ENCODE measurements at places on chromosomes 12 and 14. TPM values are rescaled to one million over a fixed set of nuclear protein-coding genes. Genes with fewer than 3 reads are reported as not detected.

RNASE2 gene
- not detected for total RNA-seq

CRIP1 gene
- total RNA-seq: 290 TPM

GRCh38 chr14:23354990-23355389, 2.3 kb upstream of the SLC22A17 start:
- no peak overlapping the region for H3K4me3 ChIP-seq
- no peak for DNase-seq
- H3K27me3 ChIP-seq: peaks cover 4% of the 10 kb centered on the region
- H3K27ac ChIP-seq: no peak overlapping the region
- no peaks in the 10 kb centered on the region for H3K36me3 ChIP-seq
- peaks cover 11% of the 10 kb centered on the region for H3K4me1 ChIP-seq

NUDT14 gene
- 25.5 TPM for total RNA-seq

- DNase-seq: no peak
- no peaks in the 10 kb centered on the region for H3K4me1 ChIP-seq
- H3K36me3 ChIP-seq: no peaks in the 10 kb centered on the region
- H3K27me3 ChIP-seq: no peaks in the 10 kb centered on the region
- no peak overlapping the region for H3K4me3 ChIP-seq
Observed at GRCh38 chr12:7788294-7788660, 925 bp upstream of the NANOG start.

DNA sequence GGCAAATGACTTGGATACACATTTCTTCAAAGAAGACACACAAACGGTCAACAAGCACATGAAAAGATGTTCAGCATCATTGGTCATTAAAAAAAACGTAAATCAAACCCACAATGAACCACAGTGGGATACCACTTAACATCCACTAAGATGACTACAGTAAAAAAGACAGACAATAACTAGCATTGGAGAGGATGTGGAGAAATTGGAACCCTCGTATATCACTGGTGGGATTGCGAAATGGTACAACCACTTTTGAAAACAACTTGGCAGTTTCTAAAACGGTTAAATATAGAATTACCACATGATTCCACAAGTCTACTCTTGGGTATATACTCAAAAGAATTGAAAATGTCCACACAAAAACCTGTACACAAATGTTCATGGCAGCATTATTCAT, 25.2 kb upstream of the PPFIBP1 start:
- H3K27ac ChIP-seq: no peak overlapping the region
- no peaks in the 10 kb centered on the region for H3K36me3 ChIP-seq
- no peaks in the 10 kb centered on the region for H3K4me1 ChIP-seq
- no peaks in the 10 kb centered on the region for H3K27me3 ChIP-seq

OR8S1 gene
- not detected for total RNA-seq

DNA sequence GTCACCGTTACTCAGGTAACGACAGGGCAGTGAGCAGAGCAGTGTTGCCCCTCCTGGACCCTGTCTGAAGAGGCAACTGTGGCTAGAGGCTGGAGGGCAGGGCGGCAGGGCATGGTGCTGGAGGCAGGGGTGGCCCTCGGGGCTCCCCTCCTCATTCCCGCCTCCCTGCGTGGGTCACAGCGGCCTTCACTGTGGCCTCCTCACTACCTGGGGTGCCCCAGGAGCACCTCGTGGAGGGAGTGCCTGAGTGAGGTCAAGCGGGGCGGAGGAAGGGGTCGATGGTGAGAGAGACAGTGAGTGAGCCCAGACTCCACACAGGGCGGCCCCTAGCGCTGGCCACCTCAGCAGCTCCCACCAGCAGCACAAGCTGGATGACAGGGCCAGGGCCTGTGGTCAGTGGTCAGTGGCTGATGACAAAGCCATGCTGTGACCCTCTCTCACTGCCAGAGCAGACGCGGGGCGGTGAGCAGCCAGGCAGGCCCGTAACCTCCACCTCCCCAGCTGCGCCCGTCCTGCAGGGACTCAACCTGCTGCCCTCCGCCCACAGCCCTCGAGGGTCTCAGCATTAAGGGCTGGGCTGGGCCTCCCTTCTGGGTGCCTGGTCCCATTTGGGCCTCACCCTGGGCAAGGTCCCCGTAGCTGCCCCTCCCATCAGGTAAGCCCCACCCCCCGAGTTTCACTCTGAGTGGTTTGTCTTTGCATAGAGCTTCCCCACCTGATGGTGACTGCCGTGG, 17.8 kb downstream of the GPR132 start:
- H3K27me3 ChIP-seq: no peaks in the 10 kb centered on the region
- peaks cover 29% of the 10 kb centered on the region for H3K36me3 ChIP-seq
- no peak overlapping the region for H3K4me3 ChIP-seq
- DNase-seq: no peak
- no peak overlapping the region for H3K27ac ChIP-seq

- H3K36me3 ChIP-seq: no peaks in the 10 kb centered on the region
- no peak for DNase-seq
- H3K4me3 ChIP-seq: no peak overlapping the region
- H3K27me3 ChIP-seq: no peaks in the 10 kb centered on the region
- no peaks in the 10 kb centered on the region for H3K4me1 ChIP-seq
Observed at GRCh38 chr12:24360461-24360860, 411.0 kb upstream of the SOX5 start.

STYX gene
- 36.9 TPM for total RNA-seq

TMEM233 gene
- not detected for total RNA-seq

- no peaks in the 10 kb centered on the region for H3K36me3 ChIP-seq
- no peaks in the 10 kb centered on the region for H3K4me1 ChIP-seq
- no peak overlapping the region for H3K27ac ChIP-seq
- peaks cover 10% of the 10 kb centered on the region for H3K27me3 ChIP-seq
Observed at GRCh38 chr14:94650444-94650775, 38.2 kb downstream of the SERPINA3 start.

GRCh38 chr14:59301354-59301753, 112.9 kb downstream of the DAAM1 start:
- no peaks in the 10 kb centered on the region for H3K36me3 ChIP-seq
- DNase-seq: peak; percentile 11
- no peaks in the 10 kb centered on the region for H3K27me3 ChIP-seq
- no peak overlapping the region for H3K4me3 ChIP-seq
- no peaks in the 10 kb centered on the region for H3K4me1 ChIP-seq

GRCh38 chr12:121980191-121980891, 41.3 kb upstream of the BCL7A start:
- H3K4me1 ChIP-seq: no peaks in the 10 kb centered on the region
- no peak for DNase-seq
- H3K27ac ChIP-seq: no peak overlapping the region

- H3K4me1 ChIP-seq: no peaks in the 10 kb centered on the region
- H3K27ac ChIP-seq: no peak overlapping the region
- no peak overlapping the region for H3K4me3 ChIP-seq
- no peaks in the 10 kb centered on the region for H3K27me3 ChIP-seq
- DNase-seq: no peak
Observed at GRCh38 chr14:22200977-22201605, 387.9 kb downstream of the DAD1 start.

OSBPL8 gene
- total RNA-seq: 137 TPM

GRCh38 chr14:100438678-100439592, 115.8 kb downstream of the SLC25A47 start:
- H3K27me3 ChIP-seq: no peaks in the 10 kb centered on the region
- no peaks in the 10 kb centered on the region for H3K4me1 ChIP-seq
- no peaks in the 10 kb centered on the region for H3K36me3 ChIP-seq
- H3K4me3 ChIP-seq: no peak overlapping the region
- DNase-seq: no peak
- H3K27ac ChIP-seq: no peak overlapping the region

CLEC6A gene
- total RNA-seq: not detected

RTRAF gene
- total RNA-seq: 110 TPM

DNA sequence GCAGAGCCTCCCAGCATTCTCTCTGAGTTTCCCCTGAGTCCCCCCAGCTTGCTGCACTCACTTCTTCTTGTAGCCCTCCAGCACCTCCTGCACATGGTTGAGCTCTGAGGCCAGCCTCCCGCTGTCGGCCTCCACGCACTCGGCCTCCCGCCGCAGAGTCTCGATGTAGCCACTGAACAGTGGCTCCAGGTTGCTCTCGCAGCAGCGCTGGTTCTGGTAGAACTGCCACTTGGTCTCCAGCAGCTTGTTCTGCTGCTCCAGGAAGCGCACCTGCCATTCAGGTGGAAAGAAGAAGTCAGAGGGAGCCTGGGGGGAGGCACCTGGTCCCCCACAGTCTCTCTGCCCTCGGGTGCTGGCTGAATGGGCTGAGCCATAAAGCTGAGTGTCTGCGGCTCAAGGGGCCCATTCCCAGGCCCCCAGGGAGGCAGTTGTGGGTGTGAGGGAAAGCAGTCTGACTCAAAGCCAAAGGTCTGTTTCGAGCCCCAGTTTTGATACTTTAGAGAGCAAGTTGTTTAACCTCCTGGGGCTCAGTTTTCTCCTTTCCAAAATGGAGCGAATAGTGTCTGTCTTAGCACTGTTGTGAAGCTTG, 2.3 kb downstream of the KRT85 start:
- peaks cover 55% of the 10 kb centered on the region for H3K27me3 ChIP-seq
- H3K27ac ChIP-seq: no peak overlapping the region
- no peaks in the 10 kb centered on the region for H3K36me3 ChIP-seq
- no peak for DNase-seq

- no peak overlapping the region for H3K27ac ChIP-seq
- DNase-seq: no peak
- no peaks in the 10 kb centered on the region for H3K4me1 ChIP-seq
- no peak overlapping the region for H3K4me3 ChIP-seq
- H3K36me3 ChIP-seq: no peaks in the 10 kb centered on the region
Observed at GRCh38 chr12:32549675-32550079, 129.4 kb upstream of the DNM1L start.

DNA sequence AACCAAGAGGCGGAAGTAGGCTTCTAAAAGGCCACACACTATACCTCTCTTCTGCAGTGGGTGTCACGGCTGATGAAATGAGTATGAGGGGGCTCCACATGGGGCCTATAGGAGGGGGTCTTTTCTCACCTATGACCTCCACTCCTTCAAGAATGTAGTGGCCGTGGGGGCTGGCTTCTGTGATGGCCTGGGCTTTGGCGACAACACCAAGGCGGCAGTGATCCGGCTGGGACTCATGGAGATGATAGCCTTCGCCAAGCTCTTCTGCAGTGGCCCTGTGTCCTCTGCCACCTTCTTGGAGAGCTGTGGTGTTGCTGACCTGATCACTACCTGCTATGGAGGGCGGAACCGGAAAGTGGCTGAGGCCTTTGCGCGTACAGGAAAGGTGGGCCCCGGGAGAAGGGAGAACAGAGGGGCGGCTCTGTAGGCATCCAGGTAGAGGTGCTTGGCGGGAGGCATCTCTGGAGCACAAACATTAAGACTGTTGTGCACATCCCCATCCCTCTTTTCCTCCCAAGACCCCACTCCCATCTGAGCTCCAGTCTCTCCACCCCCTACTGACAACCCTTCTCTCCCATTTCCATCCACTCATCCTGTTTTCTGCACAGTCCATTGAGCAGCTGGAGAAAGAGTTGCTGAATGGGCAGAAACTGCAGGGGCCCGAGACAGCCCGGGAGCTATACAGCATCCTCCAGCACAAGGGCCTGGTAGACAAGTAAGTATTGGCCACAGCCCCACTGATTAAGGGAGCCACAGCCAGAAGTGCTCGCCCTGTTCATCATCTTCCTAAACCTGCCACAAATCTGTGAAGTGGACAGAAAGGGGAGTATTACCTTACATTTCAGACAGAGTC, 3.8 kb downstream of the GPD1 start:
- H3K27ac ChIP-seq: no peak overlapping the region
- peaks cover 16% of the 10 kb centered on the region for H3K4me1 ChIP-seq
- H3K27me3 ChIP-seq: peaks cover 18% of the 10 kb centered on the region
- H3K36me3 ChIP-seq: no peaks in the 10 kb centered on the region
- H3K4me3 ChIP-seq: no peak overlapping the region

- H3K4me1 ChIP-seq: no peaks in the 10 kb centered on the region
- H3K4me3 ChIP-seq: no peak overlapping the region
- no peaks in the 10 kb centered on the region for H3K36me3 ChIP-seq
- no peak overlapping the region for H3K27ac ChIP-seq
- H3K27me3 ChIP-seq: no peaks in the 10 kb centered on the region
Observed at GRCh38 chr12:76219806-76220205, 128.4 kb downstream of the BBS10 start.

GYS2 gene
- total RNA-seq: 0.23 TPM

GRCh38 chr14:100448376-100448775, 125.2 kb downstream of the SLC25A47 start:
- H3K4me1 ChIP-seq: no peaks in the 10 kb centered on the region
- no peak overlapping the region for H3K27ac ChIP-seq
- no peaks in the 10 kb centered on the region for H3K36me3 ChIP-seq
- no peaks in the 10 kb centered on the region for H3K27me3 ChIP-seq
- H3K4me3 ChIP-seq: no peak overlapping the region

PLCZ1 gene
- not detected for total RNA-seq

CIT gene
- 4.5 TPM for total RNA-seq

MGAT4C gene
- total RNA-seq: not detected

DNA sequence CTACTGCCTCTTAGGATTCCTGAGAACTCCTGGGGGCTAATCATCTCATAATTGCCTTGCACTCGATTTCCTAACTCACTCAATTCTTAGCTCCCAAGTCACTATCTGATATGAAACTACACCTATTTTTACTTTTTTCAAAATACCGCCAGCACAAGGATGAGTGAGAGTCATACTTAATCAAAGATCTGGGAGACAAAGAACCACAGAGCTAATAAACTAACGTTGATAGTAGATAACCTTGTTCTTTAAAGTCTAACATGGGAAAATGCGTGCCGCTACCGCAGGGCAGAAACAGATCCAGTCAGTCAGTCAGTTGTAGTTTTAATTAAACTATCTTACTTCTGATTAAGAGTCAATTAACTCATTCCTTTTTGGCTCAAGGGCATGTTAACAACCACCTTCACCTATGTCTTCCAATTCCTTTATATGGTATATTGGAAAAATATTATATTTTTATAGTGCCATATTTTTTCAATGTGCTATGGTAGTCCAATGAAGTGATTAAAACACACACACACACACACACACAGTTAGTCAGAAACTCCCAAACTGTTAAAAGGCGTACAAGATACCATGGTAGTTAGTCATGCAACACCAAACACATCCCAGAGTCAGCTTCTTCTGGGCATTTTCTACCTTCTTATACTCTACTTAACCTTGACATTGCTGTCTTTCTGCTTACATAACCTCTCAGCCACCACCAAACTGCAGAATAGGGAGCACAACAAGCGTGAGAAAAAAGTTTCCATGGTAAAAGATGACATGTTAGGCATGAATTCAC, 114.0 kb downstream of the KLHL28 start:
- no peak overlapping the region for H3K4me3 ChIP-seq
- H3K4me1 ChIP-seq: no peaks in the 10 kb centered on the region
- no peak for DNase-seq
- H3K36me3 ChIP-seq: no peaks in the 10 kb centered on the region
